ENCODE measurements at places on chromosomes 1 and 21.

DNA sequence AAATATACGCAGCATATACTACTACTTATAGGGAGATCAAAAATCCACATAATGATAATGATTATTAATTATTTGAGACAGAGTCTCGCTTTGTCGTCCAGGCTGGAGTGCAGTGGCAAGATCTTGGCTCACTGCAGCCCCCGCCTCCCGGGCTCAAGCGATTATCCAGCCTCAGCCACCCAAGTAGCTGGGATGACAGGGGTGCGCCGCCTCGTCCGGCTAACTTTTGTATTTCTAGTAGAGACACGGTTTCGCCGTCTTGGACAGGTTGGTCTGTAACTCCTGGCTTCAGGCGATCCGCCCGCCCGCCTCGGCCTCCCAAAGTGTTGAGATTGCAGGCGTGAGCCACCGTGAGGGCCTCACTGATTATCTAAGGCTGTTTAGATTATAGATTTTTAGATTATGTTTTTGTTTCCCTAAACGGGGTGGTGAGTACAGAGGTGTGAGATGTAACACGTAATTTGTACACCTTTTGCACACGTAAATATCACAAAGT is 548 bp upstream of the SLC25A33 start:
- DNase-seq: no peak

GRCh38 chr1:30684881-30685795 is 38.2 kb downstream of the MATN1 start:
- DNase-seq: no peak

DNA sequence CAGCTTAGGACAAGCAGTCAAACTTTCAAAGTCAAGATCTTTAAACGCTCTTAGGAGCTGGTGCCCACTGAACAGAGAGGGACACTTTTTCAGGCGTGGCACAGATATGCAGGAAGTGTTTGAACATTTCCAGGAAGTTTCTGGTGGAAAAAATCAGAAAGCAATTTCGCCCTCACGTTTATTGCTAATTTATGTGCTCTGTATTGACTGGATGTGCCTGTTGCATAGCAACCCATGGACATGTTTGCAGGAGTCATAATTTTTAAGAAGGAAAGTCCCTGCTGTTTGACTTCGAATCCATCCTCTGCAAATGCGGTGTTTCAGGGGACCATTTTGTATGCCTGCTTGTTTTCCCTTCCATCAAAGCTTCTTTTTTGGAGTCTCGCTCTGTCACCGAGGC is 239.9 kb upstream of the IRF2BP2 start:
- DNase-seq: no peak

DNA sequence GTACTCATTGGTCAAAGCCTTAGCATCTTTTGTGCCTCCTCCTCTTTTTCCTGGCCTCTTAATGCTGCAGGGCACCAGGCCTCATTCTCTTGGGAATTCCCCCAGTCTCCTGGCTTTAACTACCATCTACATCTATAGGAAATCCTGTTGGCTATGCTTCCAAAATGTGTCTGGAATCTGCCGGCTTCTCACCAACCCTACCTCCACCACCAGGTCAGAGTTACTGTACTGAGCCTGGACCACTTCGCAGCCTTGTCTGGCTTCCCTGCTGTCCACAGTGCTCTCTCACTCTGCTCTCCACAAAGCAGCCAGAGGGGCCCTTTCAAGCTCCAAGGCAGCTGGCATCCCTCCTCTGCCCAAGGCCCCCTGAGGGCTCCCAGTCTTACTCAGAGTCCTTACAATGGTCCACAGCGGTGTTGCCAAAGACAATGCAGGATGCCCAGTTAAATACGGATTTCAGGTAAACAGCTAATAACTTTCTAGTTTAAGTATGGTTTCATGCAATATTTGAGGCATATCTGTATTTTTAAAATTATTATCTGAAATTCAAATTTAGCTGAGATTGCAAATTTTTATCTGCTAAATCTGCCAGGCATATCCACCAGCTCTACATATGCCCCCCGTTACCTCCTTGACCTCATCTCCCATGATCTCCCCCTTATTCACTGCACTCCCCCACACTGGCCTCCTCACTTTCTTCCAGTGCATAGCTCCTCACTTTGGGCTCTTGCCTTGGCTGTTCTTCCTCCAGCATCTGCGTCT is 34.5 kb upstream of the FAM163A start:
- DNase-seq: no peak

GRCh38 chr1:226107471-226108460 is 45.2 kb downstream of the H3-3A start:
- DNase-seq: no peak

- no peak for DNase-seq
Observed at GRCh38 chr1:78408810-78409209, 82.0 kb upstream of the PTGFR start.

GRCh38 chr1:233140499-233140898 is 155.0 kb downstream of the PCNX2 start:
- no peak for DNase-seq

- no peak for DNase-seq
Observed at GRCh38 chr1:226277897-226278296, 31.1 kb downstream of the LIN9 start.

DNA sequence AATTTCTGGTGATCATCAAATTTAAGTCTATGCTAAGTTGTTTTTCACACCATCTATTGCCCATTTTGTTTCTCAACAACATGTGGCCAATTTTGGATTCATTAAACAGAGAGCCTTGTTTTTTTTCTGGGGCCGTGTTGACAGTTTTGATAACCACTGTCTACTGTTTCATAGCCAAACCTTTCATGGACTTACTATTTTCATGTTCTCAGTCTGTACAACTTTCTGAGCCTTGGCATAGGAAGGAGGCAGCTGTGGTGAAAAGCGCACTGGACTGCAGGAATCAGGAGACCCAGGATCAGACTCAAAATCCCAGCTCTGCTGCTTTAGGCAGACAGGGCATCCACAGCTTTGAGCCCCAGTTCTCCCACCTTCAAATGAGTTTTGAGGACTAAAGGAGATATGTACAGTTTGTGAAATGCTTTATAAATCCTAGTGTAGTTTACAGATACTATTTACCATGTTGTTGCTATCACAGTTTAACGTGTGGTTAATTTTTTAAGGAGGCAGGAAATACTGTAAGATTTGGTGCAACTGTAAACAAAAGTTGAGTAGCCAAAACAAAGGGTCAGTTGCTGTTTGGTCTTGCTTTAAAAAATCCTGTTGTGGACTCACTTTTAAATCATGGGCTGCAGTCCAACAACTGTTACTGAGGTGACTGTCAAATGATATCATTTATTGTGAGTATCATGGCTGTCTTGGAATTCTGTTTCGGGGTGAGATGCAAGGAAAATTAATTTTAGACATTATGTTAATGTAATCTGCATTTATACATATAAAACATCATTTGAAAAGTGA is 2.9 kb downstream of the MACO1 start:
- DNase-seq: no peak
